ENCODE measurements at places on chromosomes 4 and X.

DNA sequence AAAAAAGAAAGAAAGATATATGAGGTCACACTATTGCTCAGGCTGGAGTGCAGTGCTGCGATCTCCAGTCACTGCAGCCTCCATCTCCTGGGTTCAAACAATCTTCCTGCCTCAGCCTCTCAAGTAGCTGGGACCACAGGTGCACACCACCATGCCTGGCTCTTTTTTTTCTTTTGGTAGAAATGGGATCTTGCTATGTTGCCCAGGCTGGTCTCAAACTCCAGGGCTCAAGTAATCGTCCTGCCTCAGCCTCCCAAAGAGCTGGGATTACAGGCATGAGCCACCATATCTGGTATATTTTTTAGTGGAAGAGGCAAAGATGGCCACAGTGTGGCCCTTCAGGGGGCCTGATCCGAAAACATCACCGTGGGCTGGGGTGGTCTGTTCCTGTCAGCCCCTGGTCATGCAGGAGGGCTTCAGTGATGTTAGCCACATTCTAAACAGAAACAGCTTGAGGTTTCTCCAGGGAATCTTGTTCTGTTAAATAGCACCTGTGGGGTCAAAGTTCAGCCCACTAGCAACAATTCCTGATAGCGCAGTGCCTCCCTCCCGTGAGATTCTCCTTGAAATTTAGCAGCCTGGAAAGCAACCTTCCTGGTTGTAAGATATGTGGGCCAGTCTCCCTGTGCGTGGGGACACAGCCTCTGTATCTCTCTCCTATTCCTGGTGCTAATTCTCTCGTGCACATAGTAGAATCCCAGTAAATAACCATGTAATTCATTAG is 7.3 kb upstream of the DHRSX start:
- no peak for DNase-seq

DNA sequence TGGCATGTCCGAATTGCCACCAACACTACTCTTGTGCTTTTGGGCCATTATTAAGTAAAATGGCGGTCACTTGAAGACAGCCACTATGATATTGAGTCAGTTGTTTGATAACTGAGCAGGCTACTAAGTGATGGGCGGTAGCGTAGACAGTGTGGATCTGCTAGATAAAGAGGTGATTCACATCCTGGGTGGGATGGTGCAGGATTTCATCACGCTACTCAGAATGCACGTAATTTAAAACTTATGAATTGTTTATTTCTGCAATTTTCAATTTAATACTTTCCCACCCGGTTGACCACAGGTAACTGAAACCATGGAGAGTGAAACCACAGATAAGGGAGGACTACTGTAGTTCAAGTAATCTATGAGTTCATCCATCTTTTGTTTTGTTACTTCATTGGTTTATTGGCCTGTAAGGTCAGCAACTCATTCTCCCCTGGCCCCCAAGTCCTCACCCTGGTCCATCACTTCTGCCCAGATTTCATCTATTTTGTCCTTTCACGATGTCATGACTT is 2.9 kb downstream of the ARAF start:
- no peak for DNase-seq

DNA sequence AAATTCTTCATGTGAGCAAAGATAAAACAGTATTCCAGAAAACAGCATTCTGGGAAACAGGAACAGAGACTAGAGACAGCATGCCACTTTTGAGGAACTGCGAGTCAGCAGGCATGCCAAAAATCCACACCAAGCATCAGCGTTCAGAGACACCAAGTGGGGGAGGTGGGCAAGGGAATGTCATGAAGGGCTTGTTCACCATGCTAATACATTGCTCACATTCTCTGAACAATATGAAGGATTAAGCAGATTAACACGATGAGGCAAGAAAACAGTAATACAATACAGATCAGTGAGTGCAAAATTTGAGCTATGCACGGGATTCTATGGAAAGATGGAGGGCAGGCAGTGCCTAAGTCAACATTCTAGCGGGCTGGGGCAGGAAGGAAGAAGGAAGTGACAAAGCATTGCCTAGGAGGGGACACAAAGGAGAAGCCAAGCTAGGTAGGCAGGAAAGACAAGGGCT is 278.3 kb downstream of the FBXW7 start:
- no peak for DNase-seq

DNA sequence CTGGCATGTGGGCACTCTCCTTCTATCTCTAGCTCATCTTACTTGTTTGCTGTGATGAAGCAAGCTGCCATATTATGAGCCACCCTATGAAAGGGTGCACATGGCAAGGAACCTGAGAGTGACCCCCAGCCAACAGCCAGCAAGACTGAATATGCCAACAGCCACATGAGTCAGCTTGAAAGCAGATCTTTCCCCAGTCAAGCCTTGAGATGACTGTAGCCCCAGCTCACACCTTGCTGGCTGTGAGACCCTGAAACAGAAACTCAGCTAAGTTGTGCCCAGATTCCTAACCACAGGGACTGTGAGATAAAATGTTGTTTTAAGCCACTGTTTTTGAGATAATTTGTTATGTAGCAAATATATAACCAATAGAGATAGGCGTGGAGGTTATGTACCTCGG is 36.2 kb downstream of the KDM5C start:
- no peak for DNase-seq

DNA sequence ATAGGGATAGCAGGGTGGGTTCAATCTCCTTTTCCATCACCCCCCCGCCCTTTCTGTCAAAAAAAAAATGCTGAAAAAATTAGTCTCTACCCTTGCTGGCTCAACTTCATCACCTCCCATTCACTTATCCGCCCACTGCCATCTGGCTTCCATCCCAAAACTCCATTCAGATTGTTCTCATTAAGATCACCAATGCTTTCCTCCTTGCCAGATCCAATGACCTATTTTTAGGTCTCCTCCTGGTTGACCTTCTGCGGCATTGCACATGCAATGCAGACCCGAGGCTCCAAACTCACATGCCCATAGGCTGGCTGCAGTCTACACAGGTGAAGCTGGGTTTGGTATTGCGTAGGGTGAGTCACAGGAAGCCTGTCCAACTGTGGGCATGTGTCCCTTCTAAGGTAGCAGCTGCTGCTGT is 21.1 kb upstream of the STIM2 start:
- DNase-seq: no peak

DNA sequence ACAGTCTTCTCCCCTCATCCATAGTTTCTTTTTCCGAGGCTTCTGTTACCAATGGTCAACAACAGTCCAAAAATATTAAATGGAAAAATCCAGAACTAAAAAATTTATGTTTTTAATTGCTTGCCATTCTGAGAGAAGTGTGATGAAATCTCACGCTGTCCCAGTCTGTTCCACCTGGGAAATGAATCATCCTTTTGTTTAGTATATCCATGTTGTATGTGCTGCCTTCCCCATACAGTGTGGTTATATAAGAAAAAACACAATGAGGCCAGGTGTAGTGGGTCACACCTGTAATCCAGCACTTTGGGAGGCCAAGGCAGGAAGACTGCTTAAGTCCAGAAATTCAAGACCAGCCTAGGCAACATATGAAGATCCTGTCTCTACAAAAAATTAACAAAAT is 161.6 kb downstream of the CHIC2 start:
- no peak for DNase-seq

GRCh38 chr4:41538017-41538733 is at the start of gene LIMCH1:
Gene LIMCH1, plus strand, starts transcription at chr4:41538157. Its CDS starts 67,839 bp downstream, at chr4:41605996.
- DNase-seq: no peak

- DNase-seq: peak; percentile 32
Observed at GRCh38 chr4:72701987-72702819, 133.2 kb upstream of the ADAMTS3 start.
